Stimulated activated CD4-positive, alpha-beta T cell treated with anti-CD3 and anti-CD28 coated beads, Interleukin-4, amount 100 ng/mL, for 1 hour (primary cell): ENCODE measurements at places on chromosomes 6 and 20.

DNA sequence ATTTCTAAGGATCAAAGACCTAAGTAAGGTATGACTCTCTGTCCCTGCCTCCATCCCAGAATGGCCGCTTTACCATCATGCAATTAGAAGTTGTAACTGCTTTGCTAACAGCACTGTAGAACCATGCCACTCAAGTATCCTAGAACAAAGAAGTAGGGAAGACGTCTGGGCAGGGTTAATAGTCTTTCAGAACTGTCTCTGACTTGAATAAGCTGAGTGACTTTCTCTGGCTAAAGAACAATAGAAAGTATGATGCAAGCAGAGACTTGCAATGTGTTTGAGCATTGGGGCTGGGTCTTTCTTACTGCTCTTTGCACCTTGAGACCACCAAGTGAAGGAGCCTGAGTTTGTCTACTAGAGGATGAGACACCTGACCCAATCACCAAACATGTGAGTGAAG is 279.6 kb upstream of the JAG1 start:
- DNase-seq, result no peak

DNA sequence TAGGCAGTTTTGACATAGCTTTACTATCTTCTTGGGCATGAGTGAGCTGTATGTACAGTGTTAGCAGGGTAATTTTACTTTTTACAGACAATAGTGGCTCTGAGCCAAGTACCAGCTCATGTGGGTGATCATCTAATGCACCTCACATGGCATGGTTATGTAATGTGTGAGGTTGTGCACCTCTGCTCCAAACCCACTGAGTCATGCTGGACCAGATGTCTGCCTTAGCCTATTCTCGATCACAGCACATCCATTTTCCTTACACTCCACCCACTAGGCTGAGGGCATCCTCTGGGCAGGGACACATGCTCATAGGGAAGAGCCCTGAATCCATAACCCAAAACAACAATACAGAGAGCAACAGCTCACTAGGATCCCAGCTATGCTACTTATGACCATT is 71.6 kb upstream of the FBXL4 start:
- no peak for DNase-seq

DNA sequence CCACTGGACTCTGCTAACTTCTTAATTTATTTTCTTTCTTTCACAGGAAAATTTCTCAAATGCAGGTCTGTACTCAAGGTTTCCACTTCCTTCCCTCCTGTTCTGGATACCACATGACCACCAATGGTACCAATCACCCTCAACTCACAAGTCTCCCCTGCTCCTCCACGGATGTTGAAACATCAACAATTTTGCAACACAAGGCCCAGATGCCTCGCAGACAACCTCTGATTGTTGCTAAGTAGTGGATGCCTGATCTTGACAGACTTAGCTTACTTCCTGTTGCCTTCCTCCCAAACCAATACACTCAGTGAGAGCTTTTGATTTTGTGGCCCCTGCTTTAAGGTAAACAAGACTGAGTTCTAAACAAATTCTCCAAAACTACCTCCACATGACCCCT is 146.6 kb downstream of the FRK start:
- no peak for DNase-seq

GRCh38 chr20:20317621-20318364 is 50.1 kb upstream of the INSM1 start:
- DNase-seq, result no peak

GRCh38 chr20:54337144-54337543 is 129.3 kb downstream of the PFDN4 start:
- DNase-seq, result no peak
